ENCODE measurements at places on chromosomes 12 and 14.

DNA sequence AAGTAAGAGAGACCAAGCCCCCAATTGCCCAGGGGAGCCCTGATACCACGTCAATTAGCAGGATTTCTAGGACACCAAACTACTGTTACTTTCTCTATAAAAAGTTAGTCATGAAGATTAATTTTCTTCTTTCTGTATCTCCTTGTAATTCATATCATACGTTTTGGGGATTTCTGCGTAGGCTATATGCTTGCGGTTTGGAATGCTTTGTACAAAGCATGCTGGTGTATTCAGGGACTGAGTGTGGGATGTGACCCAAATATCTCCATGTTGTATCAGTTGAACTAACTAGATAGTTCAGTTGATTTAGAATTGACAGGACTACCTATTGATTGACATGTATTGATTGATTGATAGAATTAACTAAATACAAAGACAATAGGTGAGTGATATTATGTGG, 7.7 kb downstream of the GPR33 start:
- no peak for DNase-seq

DNA sequence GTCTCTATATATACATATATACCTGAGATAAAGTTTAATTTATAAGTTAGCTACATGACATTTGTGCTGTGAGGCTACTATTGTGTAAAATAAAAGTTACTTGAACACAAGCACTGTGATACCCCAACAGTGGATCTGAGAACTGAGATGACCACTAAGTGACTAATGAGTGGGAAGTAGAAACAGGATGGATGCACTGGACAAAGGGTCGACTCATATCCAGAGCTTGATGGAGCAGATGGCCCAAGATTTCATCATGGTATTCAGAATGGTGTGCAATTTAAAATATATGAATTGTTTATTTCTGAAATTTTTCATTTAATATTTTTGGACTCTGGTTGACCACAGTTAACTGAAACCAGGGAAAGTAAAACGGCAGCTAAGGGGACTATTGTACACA, 908.6 kb upstream of the MDGA2 start:
- no peak for DNase-seq

DNA sequence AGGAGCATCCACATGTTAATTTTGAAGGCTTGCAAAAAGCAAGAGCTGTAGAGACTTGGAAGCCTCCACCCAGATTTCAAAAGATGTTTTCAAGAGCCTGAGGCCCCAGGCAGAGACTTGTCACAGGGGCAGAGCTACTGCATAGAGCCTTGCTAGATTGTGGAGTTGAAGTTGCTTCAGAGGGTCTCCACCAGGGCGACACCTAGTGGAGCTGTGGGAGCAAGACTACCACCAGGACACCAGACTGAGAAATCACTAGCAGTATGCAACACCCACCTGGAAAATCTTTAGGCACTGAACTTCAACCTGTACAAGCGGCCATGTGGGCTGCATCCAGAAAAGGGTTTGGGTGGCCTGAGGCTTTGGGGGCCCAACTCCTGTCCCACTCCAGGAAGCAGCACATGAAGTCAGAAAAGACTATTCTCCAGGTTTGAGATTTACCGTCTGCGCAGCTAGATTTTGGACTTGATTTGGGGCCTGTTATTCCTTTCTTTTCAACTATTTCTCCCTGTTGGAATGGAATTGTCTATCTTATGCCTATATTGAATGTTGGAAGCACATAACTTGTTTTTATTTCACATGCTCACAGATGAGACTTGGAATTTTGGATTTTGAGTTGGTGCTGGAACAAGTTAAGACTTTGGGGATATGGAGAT, 508.6 kb downstream of the FLRT2 start:
- DNase-seq: peak; percentile 73

GRCh38 chr12:109687250-109687649, 26.4 kb upstream of the FAM222A start:
- DNase-seq: no peak

GRCh38 chr12:59570145-59570544, 25.7 kb upstream of the SLC16A7 start:
- DNase-seq: no peak
